ENCODE measurements at places on chromosomes 7 and 10.

GRCh38 chr7:100157334-100158228 lies 942 bp downstream of the TRAPPC14 start:
- DNase-seq = no peak

DNA sequence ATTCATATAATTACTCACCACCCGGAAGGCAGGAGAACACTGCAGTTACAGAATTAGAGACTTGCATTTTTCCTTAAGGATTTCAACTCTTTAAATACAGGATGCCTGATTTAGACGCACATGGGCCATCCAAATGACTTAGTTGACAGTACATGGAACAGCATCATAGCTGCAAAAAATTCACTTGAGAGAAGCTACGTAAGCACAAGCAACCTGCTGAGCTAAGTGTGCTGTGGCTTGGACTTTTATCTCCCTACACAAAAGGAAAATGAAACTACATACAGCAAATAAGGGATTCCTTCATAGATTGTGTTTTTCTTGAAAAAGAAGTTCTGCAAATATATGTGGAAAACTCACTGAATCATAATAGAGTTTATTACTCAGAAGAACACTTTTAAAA lies 152.6 kb downstream of the POU6F2 start:
- peak; percentile 71 for DNase-seq

GRCh38 chr10:123463181-123463580 lies 203.0 kb upstream of the GPR26 start:
- no peak for DNase-seq

GRCh38 chr7:152076940-152077933 lies 51.8 kb downstream of the GALNT11 start:
- DNase-seq = no peak

- DNase-seq = no peak
These were observed 2.4 kb upstream of the PTN start for GRCh38 chr7:137345799-137346449.

DNA sequence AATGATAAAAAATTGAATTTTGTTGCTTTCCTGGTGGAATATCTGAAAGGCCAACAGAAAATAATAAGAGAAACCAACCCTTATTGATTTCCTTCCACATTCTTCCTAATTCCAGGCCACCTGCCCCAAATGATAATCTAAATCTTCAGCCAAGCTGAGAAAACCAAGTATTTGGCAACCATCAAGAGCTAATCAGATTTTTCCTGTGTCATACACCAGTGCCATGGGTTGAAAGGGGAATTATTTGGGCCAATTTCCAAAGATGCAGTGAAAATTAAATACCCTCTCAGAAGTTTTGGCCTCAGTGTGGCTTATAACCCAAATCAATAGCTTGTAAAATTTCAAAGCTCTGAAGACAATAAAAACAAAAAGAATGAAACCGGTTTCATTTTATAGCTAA lies 70.4 kb downstream of the DOCK4 start:
- DNase-seq = no peak

GRCh38 chr7:44956157-44956766 lies 22.6 kb downstream of the MYO1G start:
- DNase-seq = no peak

DNA sequence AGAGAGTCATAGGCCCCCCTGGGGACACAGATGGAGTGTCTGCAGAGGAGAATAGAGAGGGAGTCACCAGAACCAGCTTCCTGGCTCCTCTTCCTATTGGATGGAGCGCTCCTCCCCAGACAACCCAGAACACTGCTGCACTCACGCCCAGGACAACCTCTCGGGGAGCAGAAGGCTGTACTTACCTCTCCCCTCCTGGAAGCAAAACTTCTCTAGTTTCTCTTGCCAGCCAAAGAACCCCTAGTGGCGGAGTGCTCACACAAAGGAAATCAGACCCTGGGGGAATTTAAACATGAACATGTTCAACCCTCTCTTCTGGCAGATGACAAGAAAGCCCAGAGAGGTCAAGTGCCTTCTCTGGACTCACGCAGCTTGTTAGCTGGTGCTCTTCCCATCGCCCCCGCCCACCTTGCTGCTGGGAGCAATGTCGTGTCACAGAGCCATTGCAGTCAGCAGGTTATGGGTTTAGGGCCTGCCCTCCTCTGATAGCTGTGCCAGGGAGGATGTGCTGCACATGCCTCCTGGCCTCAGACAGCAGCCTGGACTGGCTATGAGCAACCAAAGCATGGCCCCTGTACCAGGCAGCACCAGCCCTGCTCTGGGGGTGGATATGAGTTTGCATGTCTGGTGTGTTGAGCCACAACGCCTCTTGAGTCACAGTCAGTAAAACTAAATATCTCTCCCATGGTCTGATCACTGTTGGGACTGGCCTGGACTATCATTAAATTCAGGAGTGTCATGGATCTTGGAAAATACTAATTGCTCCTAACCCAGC lies 84.4 kb downstream of the SLIT1 start:
- DNase-seq = no peak

DNA sequence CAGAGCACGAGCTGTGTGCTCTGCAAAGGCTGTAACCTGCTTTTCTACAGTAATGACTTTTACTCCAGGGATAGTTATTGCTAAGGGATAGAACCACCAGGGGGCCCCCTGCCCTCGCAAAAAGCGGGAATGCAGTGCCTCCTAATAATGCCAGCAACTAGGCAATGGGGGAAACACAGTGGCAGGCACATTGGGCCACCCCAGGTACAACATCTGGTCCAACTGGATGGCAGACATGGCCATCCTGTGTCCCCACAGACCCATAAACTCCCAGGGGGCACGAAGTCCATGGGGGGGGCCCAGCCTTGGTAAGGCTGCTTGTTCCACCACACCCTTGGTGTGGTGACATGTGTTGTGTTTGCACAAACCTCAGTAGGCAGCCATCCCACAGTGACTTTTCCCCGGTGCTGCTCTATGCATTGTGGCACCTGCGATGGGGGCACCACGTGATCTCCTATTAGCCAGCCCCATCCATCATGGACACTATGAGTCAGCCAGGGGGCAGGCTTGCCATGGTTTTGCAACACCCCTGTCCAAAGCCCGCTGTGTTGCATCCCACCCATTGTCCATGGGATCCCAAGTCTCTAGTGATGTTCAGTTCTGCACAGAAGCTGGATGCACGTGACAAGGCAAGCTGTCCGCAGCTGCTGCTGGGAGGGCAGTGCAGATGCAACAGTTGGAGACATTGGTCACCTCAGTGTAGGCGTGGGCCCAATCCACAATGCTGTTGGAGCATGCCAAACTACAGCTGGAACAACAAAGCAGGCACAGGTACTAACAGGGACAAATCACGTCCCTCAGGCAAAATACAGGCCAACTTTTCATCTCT lies 84.0 kb downstream of the ANLN start:
- DNase-seq = no peak

- no peak for DNase-seq
These were observed 56.2 kb upstream of the PPP2R2D start for GRCh38 chr10:131844529-131845084.

GRCh38 chr10:90138844-90139243 lies 437.5 kb downstream of the KIF20B start:
- DNase-seq = no peak

- no peak for DNase-seq
These were observed 160.0 kb downstream of the HDAC9 start for GRCh38 chr7:18655506-18655905.

DNA sequence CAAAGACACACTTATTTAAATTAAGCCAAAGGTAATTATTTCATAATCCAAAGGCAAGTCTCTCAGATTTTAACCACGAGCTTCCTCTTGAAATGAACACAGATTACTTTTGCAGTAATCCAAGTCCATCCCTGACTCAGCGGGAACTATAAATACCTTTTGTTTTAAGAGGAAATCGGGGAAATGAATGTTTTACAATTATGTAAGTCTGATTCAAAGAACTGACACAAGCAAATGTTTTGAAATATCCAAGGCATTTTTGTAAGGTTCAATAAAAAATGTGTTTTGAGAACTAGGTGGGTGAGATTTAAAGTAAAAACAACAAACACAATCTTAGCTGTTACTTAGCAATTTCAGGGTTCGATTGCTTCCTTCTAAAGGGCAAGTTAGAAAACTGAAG lies 179.8 kb upstream of the ASAH2 start:
- no peak for DNase-seq

GRCh38 chr7:1889556-1890181 lies 219.6 kb downstream of the ELFN1 start:
- DNase-seq = no peak

GRCh38 chr7:50793120-50793946 lies 10.6 kb upstream of the GRB10 start:
- peak; percentile 29 for DNase-seq

GRCh38 chr7:150978126-150978789 lies at the start of gene KCNH2:
KCNH2 (minus strand) TSS chr7:150978321; CDS start chr7:150977913, 408 bp downstream.
- peak; percentile 59 for DNase-seq

DNA sequence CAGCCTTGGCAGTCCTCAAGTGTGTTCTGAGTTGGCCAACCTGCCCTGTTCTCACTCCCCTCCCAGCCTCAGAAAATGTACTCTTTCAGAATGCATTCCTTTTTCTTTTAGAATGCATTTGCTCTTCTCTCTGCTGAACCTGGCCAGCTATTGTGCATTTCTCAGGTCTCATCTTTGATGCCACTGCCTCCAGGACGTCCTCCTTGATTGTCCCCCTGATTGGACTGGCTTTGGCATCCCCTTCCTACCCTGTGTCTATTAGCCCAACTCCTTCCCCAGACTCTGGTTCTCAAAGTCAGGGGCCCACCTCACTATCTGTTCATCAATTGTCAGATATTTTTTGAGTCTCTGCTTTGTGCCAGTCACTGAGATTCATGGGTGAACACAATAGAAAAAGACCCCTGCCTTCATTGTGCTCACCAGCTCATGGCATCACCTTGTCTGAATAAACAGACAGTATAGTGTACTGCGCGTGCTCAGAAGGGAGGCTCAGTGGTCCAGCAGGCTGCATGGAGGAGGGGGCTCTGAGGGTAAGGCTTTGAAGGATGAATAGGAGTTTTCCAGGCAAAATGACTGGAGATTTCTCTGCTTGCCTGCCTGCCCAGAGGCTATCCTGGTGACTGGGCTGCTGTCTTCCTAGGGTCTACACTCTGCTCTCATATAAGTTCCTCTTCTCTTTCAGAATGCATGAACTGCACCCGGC lies 96.5 kb downstream of the MYL10 start:
- DNase-seq = no peak

- DNase-seq = no peak
These were observed 185.5 kb upstream of the SH2B2 start for GRCh38 chr7:102101111-102101551.

GRCh38 chr10:133030781-133031180 lies 56.9 kb upstream of the ADGRA1 start:
- peak; percentile 18 for DNase-seq

GRCh38 chr7:36611703-36612102 lies 112.6 kb downstream of the AOAH start:
- no peak for DNase-seq

DNA sequence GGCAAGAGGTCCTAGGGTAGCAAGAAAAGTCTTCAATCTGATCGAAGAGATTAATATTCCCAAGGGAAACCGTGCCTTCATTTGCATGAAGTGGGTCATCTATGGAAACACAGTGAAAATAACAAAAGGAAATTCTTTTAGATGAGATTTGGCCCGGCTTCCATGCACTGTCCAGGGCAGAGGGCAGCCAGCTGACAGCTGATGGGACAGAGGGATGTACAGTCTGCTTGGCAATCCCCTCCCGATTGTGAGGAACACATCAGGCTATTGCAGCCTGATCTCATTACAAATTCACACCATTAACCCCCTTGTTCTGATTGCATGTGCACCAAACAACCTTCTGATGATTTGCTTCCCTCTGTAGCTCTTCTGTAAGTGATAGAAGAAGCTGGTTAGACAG lies 105.3 kb downstream of the FRMD4A start:
- DNase-seq = no peak

DNA sequence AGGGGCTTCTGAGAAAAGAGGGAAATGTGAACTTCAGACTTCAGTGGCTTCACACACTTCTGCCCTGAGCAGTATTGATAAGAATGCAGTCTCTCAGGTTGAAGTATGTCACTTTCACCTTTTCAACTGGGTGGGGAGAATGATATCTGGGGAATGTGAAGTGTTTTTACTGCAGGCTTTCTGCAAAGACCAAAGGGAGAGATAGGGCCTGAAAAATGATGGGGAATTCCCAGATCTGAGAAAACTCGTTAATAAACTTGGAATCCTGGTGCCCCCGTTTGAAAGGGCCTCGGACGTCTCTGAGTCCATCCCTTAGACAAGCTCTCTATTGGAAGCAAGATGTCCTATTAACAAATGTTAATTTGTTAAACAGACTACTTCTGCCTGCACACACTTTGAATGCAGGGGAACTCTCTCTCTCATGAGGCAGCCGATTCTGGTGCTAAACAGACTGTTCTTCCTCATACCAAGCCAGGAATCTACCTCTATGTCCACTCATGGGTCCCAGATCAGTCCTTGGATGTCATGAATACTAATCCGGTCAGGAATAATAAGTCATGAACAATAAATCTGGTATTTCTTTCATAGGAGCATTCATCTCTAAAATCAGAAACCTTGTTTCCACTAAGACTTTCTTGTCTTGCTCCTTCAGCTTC lies 193.6 kb downstream of the JCAD start:
- no peak for DNase-seq

DNA sequence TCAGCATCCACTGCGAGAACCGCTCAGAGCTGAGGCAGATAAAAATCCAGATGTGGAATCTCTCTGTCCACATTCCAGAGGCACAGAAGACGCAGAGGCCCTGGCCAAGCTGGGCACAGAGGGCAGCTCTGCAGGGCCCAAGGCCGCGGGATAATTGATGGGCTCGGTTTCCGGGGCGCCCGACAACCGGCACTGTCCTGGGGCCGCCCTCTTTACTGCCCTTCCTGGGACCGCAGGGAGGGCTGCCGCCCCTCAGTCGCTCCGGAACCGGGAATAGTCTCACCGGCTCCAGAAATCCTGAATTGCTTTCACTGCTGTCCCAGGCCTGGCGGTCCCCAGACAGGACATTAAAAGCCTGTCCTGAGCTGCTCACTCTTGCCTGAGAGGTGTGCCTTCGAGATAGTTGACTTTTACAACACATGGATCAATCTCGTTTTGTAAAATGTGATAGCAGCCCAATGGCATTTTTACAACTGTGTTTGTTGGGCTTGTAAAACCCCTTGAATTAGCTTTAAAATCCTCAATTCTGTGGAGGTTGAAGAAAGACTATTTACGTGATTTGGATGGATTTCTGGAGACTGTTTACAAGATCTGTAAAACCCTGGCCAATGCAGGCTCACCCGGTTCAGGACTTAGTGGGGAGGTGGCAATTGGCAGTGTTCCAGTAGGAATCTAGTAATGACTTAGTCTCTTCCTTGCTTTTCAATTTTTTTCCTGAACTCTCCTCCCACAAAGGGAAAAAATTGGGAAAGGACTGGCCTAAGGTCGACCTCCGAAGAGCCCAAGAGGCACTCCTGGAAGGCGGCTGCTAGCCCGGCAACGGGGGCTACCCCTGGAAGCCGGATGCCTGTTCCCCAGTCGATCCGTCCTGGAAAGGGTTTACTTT lies 1.4 kb upstream of the HOXA6 start:
- peak; percentile 64 for DNase-seq

- DNase-seq = no peak
These were observed 56.7 kb downstream of the VSTM4 start for GRCh38 chr10:49058463-49059255.

DNA sequence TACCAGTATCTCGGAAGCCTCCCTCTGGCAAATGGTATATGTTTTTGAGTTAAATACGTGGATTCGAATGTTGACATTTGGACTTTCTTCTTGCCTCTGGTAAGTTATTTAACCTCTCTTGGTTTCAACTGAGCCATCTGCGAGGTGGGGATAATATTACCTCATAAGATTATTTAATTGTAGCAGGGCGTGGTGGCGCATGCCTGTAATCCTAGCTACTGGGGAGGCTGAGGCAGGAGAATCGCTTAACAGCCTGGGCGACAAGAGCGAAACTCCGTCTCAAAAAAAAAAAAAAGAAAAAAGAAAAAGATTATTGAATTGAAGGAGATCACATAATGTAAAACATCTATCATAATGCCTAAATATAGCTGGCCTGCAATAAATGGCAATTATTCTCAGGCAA lies 396 bp upstream of the TAF5 start:
- no peak for DNase-seq

All from DMS79 treated with DMSO at 0.1 percent for 48 hours (cell line).